ENCODE measurements at places on chromosomes 5 and 9.

DNA sequence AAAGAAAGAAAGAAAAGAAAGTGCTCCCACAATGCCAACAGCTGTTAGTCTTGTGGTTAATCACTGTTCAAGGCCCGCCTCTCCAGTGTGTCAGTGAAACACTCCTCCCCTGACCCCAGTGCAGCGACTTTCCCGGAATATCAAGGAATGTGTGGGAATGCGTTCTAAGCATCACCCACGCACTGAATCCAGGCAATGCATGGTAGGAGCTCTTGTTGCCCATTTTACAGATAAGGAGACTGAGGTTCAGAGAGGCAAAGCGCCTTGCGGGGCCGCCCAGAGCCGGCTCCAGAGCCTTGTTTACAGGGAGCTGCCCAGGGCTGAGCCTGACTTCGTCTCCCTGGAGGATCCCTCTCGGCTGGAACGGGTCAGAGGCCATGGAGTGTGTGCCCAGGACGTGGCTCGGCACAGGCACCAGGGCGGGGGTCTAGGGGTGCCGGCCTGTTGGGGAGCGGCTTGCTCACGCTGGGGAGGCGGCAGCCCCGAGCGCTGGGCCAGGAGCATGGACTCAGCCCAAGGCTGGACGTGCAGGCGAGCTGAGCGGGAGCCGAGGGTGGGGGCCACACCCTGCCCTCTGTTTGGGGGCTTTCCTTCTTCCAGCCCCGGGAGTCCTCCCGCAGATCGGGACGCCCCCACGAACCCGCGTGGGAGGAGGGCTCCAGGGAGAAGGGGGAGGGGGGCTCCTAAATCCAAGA lies 823 bp downstream of the ST6GALNAC6 start:
- no peak for DNase-seq

DNA sequence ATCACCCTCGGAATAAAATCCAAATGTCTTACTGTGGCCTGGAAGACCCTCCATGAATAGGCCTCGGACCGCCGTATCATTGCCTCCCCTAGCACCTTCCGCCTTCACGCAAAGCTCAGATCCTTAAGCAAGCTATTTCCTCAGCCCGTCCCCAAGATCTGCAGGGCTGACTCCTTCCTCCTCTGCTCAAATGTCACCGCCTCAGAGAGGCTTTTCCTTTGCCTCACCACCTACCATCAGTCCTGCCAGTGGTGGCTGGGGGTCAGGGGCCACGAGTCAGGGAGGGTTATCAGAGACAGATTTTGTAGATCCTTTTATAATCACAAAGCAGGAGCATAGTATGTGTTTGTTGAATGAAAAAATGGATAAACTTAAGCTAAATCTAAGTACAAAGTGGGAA lies 74.4 kb upstream of the KIF2A start:
- no peak for DNase-seq

DNA sequence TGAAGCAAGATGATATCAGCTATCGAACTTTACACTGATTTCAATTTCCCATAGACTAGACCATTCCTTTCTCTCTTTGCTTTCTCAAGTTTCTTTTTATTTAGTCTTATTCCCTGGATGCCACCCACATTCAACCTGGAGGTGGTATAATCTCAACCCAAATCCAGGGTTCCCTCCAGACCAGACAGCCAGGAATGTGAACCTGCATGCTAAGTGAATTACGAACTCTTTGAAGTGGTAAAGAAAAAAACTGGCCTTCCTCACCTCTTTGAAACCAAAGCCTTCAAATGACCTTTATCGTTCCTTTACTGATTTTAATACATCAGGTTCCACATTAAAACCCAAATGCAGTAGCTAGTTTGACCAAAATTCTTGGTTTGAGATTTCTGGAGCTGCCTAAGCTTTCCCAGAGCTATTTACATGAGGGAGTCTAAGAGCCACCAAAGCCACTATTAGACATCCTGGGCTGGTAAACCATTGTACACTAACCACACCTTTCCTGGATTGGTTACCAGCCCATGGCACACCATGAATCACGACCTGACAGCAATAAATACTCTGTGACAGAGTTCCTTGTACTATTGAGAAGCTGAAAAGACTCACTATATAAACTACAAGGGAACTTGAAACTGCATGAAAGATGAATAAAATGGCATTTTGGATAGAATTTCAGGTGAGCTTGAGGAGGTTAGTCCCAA lies 323.7 kb downstream of the ADAMTS6 start:
- DNase-seq = no peak

DNA sequence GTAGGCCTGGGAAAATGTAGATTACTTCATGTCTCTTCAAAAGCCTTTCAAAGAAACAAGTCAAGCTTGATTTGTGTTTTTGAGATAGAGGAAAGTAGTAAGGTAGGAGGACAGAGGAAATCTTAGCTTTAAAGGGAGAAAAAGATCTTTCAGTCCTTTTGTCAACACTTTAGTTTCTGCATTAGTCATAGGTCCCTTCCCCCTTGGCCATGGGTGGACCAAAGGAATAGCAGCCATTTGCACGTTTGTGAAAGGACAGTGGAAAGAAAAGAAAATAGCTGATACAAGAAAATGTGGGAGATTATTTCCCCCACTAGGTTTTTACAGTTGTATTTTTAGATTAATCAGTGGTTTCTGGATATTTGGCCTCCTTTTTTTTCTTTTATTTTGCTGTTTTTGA lies 121.9 kb upstream of the GRHPR start:
- DNase-seq = no peak

- no peak for DNase-seq
These were observed 3.4 kb downstream of the RPL37 start for GRCh38 chr5:40831346-40832210.

GRCh38 chr5:39284552-39284951 lies 65.2 kb upstream of the FYB1 start:
- no peak for DNase-seq

DNA sequence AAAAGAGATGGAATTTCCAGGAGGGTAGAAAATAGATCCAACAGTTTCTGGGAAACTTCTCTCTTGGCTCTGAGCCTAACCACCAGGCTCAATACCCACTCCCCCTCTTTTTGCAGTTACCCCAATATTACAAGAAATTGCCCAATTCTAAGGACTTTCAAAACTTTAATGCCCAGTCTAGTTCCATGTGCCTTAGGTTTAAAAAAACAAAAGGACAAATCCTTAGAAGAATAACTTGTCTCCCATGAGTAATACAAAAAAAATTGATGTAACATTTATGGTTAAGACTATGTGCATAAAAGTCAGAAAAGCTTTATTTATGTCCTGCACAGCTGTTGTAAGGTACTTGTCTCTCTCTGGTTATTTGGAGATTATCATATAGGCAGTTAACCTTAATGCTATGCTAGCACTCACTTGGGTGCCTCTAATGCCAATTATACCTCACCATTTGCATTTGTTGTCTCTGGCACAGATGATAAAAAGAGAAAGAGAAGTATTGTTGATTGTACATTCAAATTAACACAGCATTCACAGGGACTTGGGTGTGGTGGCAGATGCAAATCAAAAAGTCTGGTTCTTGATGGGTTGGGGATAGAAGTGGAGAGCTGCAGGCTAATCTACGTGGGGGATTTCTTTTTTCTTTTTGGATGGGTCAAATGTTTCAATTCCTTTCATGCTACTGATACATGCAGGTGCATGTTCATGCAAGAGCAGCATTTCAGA lies 159.4 kb downstream of the PIK3R1 start:
- no peak for DNase-seq

DNA sequence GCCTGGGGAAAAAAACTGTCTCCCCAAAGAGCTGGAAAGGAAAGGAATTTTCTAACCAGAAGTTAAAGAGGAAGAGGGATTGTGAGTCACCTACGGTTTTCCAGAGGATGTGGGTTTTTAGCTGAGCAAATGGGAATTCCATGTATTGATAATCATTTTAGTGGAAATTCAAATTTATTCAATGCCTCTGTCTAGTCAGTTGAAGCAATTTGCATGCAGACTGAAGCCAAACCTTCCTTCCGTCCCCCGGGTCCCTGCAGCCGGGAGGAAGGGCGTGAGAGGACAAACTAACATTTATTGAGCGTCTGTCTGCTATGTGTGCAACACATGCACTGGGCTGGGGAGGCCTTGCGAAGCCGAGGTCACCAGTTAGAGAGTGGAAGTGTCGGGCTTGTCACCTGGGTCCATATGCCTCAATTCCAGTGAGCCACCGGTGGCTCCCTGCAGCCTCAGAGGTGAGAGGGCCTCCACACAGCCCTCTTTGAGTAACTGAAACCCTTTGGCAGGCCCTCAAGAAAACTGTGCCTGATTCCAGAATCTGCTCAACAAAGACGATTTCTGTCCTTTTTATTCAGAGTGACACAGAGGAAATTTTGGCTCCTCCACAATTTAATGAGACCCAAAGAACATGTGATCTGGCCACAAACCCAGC lies 70.3 kb downstream of the COL27A1 start:
- no peak for DNase-seq

DNA sequence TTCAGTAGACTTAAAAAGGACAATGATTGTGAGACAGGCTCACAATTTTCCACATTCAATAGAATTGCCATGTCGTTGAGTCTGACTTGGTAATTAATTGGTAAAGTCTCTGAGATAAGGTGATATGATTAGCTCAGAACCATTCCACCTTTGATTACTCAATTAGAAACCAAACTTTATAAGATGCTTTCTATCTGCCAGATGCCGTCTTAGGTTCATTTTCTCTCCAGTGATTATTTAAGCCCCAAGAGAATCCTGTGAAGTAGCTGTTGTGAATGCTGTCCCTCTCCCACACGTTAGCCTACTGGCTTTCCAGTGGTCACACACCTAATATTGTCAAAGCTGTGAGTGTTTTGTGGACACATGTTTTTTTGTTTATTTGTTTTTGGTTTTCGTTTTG lies 528.9 kb upstream of the ZNF462 start:
- no peak for DNase-seq

GRCh38 chr5:137190441-137190840 lies 308.7 kb downstream of the SPOCK1 start:
- DNase-seq = no peak

DNA sequence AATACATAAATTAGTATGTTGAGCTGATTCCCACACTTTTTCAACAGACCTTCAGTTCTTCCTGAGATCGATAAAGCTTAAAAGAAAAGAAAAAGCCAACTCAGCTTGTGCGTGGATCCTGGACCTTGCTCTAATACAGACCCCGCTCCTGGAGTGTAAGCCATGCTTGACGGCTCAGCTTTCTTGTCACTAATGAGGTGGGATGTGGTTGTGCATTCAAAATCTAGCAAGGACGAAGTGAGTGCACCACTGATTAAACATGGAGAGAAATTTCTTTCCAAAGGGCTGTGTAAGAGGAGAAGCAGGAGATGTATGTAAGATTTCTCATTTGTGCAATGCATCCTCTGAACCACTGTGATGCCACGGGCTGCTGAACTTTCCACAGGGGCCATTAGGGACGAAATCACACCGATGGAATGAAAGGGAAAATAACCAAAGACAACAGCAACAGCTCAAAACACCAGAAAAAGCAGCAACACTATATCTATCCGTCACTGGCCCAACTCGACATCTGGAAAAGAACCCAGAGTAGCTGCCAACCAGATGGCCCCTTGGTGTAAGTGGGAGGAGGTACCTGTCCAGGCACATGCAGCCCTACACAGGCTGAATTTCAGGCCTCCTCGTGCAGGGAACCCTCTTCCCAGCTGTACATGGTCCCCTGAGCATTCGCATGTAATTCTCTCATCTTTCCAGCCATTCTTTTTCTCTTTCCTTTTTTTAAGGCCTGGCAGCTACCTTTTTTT lies 178.9 kb downstream of the SREK1 start:
- DNase-seq = no peak

GRCh38 chr5:36585701-36586100 lies 20.7 kb upstream of the SLC1A3 start:
- DNase-seq = no peak

GRCh38 chr9:86549920-86550319 lies 195.7 kb upstream of the TUT7 start:
- no peak for DNase-seq

DNA sequence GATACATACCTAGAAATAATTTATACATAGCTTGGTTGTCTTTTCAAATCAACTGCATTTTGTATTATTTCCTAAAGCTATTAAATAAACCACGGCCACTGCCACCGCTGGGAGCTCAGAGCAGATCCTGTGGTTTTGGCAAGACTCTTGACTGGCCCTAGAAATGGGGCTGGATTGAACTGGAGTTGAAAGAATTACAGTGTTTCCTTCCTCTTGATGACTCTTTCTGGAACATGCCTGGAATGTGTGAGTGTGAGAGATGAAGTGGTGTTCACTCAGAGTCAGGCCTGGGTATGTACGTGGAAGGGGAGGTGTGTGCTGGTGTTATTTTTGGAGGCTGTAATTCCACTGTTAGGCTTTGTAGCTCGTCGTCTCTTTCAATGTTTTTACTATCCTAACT lies 45.9 kb downstream of the TEK start:
- DNase-seq = no peak

GRCh38 chr9:91119142-91119541 lies 242.6 kb downstream of the AUH start:
- DNase-seq = no peak

GRCh38 chr5:59193616-59194319 lies 610.9 kb downstream of the RAB3C start:
- no peak for DNase-seq

GRCh38 chr9:18825656-18826170 lies 207.3 kb downstream of the SAXO1 start:
- no peak for DNase-seq

GRCh38 chr5:10109299-10109698 lies 140.4 kb downstream of the ATPSCKMT start:
- DNase-seq = no peak
